Muscle of leg (tissue), 16 donors: ENCODE measurements at places on chromosomes 2 and 18.

- DNase-seq: no peak
Measured at GRCh38 chr2:235638541-235639427, 144.9 kb downstream of the AGAP1 start.

DNA sequence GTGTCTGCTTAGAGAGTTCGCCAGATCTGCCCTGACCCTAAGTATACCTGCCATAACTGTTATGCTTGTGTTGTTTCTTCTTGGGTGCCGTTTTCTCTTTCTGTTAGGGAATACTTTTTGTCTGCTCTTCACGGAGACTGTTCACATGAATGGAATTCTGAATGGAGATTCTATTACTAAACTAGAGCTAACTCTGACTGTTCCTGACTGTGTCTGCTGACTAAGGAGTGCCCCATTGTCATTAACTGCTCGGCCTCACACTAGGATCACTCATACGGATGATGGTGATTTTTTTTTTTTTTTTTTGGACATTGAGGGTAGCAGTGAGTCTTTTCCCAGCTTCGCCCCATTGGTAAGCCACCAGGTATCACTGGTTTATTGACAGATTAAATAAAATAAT lies 104.8 kb upstream of the SLC8A1 start:
- DNase-seq: no peak

DNA sequence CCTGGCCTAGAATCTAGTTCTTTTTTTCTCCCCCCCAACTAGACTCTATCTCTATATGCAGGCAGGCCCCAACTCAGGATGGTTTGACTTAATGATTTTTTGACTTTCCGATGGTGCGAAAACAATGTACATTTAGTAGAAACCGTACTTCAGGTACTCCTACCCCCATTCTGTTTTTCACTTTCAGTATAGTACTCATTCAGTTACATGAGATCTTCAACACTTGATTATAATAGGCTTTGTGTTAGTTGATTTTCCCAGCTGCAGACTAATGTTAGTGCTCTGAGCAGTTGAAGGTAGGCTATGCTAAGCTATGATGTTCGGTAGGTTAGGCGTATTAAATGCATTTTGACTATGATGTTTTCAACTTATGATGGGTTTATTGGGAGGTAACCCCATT lies 37.7 kb downstream of the PLEKHB2 start:
- DNase-seq: no peak

DNA sequence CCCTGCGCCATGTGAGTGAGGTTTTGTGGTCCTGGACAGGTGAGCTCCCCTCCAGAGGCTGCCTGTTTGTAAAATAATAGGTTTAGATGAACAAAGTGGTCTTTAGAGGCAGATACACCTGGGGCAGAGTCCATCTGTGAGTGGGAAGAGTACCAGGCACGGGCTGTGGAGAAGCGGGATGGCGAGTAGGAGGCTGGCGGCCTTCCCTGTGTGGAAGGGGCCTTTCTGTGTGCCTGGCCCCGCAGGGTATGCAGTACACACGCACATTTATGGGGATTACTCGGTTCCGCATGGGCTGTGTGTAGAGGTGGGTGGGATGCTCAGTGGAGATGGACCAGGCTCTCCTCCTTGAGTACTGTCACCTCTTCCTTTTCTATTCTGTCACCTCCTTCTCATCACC lies 64.1 kb downstream of the AGAP1 start:
- DNase-seq: no peak

- no peak for DNase-seq
Measured at GRCh38 chr2:215969131-215969841, 44.1 kb downstream of the MREG start.

- DNase-seq: no peak
Measured at GRCh38 chr18:52667463-52668065, 327.6 kb downstream of the DCC start.

- DNase-seq: no peak
Measured at GRCh38 chr18:59148192-59148591, 8.5 kb downstream of the SEC11C start.

DNA sequence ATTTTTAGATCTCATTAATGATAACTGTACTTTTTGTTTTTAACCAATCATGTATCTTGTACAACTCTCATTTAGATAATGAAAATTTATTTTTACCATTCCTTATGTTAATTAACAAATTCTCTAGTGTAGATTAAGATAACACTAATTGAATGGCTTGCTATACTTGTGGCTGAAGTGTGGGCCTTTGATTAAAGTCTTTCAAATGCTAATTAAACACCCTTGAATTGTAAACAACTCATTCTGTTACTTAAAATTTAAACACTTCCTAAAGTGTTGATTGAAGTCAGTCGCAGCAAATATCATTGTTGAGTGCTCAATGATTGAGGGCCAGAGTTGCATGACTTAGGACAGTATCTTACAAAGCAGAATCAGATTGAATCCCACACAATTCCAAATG lies 109.8 kb upstream of the GULP1 start:
- DNase-seq: no peak

DNA sequence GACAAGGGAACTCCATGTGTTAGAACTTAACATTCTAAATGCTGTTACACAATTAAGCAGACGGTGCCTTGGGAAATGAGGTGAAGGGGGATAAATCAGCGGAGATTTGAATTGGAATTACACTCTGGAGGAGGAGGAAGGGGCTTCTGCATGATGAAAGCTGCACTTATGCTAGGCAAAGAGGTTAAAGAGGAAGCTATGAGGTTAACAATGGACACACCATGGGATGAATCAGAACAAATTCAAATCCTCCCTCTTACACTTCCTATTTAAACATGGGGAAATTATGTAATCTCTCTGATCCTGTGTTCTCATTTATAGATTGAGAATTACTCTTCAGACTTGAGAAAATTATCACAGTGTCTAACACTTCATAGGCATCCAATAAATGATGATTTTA lies 121.5 kb upstream of the SIX2 start:
- DNase-seq: no peak

DNA sequence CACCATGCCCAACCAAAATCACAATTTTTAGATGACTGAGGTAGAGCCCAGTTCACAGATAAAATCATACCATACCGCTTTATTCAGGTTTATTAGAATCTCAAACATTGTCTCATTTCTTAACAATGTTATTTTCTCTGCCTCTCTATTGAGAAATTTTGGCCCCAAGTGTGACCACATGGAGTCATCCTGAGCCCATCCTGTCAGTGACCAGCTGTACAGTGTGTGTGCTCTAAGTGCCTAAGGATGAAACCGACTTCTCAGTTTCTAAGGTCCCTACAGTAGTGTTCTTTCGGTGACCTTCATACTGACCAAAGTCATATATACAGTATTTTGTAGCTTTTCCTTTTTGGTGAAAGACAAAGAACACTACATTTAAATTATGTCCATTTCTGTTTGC lies 123.7 kb upstream of the MSTN start:
- DNase-seq: no peak

DNA sequence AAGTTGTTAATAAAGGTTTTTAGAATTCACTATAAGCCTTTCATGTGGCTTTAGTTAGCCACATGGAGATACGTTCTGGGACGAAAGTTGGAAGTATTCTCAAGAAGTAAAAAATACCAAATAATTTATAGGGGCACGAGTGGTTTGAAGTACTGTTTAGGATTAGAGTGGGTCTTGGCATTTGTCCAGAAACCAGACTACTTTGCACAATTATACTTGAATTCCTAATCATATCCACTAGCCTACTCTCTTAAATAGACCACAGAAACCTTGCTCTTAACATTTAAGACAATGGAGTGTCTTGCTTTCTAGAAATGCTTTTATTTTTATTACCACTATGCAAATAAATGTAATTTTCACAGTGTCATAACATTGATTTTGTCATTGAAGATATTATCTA lies 44.6 kb downstream of the UBE2E3 start:
- peak; percentile 9 for DNase-seq

DNA sequence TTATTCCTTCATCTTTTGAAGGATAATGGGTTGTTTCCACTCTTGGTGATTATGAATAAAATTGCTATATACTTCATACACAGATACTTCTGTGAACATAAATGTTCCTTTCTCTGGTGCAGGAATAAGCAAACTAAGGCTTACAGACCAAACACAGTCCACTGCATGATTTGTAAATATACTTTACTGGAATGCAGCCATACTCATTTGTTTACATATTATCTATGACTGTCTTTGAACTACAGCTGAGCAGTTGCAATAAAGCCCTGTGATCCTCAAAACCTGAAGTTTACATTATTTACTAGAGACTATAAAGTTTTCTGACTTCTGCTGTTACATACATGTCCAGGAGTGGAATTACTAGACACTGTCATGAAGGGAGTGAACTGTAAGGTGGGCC lies 381.0 kb upstream of the CNTNAP5 start:
- no peak for DNase-seq

DNA sequence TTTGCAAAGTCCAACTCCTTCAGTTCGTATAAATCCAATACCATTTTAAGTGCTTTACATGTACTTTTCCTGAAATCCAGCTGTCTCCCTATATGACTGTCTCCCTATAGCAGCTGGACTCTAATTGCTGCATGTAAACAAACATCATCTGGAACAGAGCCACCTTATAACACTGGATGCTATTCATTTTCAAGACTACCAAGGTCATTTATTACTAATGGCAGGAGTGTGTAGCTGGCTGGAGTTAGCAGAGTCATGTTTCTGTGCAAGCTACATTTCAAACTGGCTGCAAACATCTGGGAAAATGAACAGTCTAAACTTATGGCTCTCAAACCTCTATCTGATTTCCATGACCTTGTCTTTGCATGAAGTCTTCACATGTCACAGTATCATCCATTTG lies 575.2 kb downstream of the PIK3C3 start:
- DNase-seq: peak; percentile 54

DNA sequence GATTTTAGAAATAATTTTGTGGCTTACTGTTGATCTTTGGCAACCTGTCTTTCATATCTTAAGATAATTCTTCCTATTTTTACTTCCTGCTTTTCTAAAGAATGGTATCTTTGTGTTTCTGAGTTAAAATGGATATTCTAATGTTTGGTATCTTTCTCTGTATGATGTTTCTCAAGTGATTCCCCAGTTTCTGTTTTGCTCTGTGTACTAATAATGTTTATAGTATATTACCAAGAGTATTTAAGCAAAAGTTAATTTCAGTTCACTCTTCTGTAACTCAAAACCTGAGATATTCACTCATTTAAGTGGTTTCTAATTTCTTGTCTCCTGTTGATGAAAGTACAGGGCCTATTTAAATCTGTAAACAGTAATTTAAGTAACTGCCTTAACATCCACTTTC lies 58.3 kb downstream of the CCDC150 start:
- DNase-seq: no peak

DNA sequence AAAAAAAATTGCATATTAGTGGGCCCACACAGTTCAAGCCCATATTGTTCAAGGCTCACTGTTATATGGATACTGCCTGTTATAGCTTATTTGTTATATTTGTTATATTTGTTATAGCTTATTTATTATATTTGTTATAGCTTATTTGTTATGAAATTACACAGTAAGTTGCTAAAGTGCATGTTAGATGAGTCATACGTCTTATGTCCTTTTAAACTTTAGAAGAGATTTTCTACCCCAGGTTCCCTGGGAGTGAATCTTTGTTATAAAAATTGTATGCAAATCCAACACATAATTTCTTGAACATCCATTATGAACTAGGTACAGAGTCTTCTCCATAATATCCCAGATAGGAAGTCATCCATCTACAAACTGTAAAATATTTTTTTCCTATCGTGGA lies 22.1 kb downstream of the HTR2B start:
- DNase-seq: no peak

DNA sequence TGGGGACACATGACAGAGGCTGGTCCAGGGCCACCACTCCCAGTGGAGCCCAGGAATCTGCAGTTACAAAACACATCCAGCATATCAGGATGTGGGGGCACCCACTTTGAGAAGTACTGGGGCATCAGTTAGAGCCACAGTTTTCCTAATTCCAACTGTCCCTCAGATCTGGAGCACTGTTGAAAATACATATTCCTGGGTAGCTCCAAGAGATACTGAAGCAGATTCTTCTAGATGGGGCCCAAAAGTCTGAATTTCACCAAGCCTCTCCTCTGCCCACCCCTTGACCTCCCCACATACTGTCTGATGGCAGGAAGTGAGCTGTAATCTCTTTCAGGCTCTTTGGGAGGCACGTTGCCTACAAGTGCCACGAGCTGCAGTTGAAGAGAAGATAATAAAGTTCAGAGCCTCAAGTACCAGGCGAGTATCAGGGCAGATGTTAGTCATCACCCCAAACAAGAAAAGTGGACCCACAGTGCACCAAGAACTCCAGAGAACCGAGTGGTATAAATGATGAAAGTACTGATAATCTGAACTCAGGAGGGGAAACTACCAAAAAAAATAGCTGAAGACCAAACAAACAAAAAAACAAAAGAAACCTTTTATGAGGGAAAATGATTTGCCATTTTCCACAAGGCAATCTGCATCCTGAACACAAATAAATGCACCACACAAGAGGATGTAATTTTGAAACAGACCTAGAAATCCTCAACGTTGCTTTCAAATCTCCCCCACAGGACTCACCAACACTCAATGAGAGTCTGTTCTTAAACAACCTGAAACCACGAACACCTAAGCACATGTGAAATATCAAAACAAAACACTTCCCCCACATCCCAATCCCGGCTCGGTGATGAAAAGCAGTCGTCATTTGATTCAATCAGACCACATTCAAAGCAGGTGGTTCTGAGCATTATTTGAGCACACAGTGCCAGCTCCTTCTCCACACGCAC lies 98.7 kb downstream of the TCF4 start:
- DNase-seq: no peak

DNA sequence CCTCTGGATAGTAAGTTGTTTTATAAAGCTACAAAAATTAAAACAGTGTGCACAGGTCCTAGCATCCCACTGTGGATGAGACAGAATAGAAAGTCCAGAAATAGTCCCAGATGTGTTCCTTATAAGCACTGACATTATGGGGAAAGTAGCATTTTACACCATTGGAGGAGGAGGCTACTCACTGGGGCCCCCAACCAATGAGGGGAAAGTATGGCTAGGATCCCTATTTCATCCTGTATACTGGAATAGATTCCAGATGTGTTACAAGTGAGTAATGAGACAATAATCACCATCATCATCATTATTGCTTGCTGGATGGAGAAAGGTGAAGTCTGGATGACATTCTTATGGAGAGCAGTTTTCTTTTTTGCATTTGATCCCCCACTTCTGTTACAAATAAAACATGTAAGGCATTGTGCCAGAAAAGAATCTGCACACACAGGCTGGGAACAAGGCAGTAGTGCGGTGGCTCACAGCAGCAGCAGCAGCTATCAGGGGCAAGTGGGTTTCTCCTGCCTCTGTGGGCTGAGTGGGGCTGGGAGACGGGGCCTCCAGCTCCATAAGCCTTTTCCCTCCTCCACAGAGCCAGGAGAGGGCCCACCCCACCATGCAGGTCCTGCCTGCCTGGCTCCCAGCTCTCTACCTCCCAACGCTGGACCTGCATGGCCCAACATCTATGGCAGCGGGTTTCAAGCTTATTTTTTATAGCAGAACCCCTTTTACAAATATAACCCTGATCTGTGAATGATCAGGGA lies 5.0 kb downstream of the ARID5A start:
- DNase-seq: peak; percentile 68

DNA sequence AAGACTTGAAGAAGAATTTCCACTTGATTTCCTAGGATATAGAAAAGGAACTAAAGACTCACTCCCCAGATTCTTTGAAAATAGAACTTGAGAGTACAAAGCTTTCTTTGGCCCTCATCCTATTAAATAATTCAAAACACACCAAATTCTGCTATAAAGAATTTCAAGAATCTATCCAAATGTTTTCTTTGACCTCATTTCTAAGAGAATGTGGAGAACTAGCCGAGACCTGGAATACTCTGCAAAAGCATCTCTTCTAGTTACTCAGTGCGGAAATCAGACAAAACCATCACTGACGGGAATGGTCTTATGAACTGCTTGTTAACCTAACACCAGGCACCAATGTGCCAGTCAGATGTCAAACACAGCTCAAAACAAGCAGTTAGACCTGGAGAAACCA lies 44.2 kb upstream of the ARL5A start:
- peak; percentile 73 for DNase-seq

GRCh38 chr2:185921048-185921756 lies 182.6 kb downstream of the FSIP2 start:
- DNase-seq: no peak
